ENCODE measurements at places on chromosomes 5 and 9. TPM values are rescaled to one million over a fixed set of nuclear protein-coding genes. Genes with fewer than 3 reads are reported as not detected.

DNA sequence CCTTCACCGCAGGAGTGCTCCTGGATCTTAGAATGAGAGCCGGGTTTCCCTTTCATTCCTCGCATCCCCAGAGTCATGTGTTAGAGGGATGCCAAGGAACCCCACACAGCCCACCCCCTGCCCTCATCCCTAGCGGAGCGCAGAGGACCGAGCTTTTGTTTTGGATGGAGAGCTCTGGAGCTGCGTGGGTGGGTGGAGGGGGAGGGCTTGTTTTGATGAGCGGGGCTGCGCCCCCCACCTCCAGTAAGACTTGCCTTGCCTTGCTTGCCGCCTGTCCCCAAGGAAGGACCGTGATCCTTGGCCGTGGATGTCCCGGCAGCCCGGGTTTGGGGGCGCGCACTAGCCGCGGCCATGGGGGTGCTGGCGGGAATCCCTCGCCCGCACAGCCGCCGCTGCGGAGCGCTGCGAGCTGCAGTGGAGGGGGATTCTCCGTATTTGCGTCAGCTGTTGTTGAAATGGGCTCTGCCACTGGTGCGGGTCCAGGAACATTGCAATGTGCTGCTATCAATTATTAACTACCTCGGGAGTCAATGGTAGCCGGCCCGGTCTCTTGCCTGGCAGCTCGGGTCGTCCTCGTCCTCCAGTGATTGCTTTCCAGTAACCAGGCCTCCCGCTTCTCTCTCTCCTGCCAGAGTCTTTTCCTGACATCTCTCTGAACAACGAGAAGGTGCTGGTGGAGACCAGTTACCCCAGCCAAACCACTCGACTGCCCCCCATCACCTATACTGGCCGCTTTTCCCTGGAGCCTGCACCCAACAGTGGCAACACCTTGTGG is 1.0 kb downstream of the EGR1 start:
- 0 out of 2 replicates have a peak, but pooled peaks cover 3% of the 10 kb centered on the region for H3K36me3 ChIP-seq
- H3K27ac ChIP-seq = no peak overlapping the region
- no peak for DNase-seq

GRCh38 chr5:108420755-108421154 is 38.9 kb upstream of the FBXL17 start:
- no peak overlapping the region for H3K27ac ChIP-seq
- no peak overlapping the region for H3K4me3 ChIP-seq
- H3K27me3 ChIP-seq = no peaks in the 10 kb centered on the region
- H3K36me3 ChIP-seq = 0 out of 2 replicates have a peak, but pooled peaks cover 4% of the 10 kb centered on the region
- H3K4me1 ChIP-seq = peaks cover 4% of the 10 kb centered on the region

DNA sequence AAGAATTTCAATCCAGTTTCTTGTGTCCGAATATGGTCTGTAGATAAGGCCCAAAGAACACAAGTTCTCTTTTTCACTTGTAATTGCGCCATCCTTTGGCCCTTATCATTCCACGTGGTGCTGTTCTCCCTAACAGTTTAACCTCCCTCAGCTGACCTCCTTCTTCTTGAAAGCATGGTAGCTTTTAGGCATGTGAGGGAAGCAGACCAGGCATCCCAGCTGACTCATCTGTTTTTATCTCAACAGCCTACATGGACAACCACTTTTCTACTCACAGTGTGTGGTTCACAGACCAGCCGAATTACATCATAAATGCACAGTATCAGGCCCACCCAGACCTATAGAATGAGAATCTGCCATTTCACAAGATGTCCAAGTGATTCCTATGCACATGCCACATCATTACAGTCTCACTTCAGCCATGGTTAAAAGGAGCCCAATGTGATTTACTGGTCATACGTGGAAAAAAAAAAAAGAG is 26.9 kb upstream of the PLIN2 start:
- H3K36me3 ChIP-seq = no peaks in the 10 kb centered on the region
- H3K27me3 ChIP-seq = no peaks in the 10 kb centered on the region
- no peak overlapping the region for H3K27ac ChIP-seq
- no peak overlapping the region for H3K4me3 ChIP-seq

GRCh38 chr5:111143910-111144309 is 51.8 kb downstream of the WDR36 start:
- H3K4me1 ChIP-seq = no peaks in the 10 kb centered on the region
- H3K27ac ChIP-seq = no peak overlapping the region
- H3K36me3 ChIP-seq = no peaks in the 10 kb centered on the region
- H3K4me3 ChIP-seq = no peak overlapping the region
- no peaks in the 10 kb centered on the region for H3K27me3 ChIP-seq
- no peak for DNase-seq

DNA sequence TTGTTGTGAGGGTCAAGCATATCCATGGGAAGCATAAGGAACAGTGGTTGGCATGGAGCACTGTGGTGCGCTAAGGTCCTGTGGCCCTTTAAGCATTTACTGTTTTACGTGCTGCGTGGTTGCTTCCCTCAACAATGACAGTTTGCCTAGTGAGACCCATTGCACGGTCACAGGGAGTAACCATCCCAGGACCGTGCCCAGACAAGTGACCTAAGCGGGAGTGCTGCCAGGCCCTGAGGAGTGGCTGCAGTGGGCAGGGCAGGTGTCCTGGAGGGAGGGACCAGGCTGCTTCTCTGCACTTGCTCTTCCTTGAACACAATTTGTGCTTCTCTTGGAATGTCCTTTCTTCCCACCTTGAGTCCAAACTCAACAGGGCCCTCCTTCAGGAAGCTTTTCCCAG is 64.6 kb downstream of the RGS3 start:
- no peaks in the 10 kb centered on the region for H3K27me3 ChIP-seq
- H3K4me3 ChIP-seq = no peak overlapping the region
- DNase-seq = no peak
- no peaks in the 10 kb centered on the region for H3K4me1 ChIP-seq

DNA sequence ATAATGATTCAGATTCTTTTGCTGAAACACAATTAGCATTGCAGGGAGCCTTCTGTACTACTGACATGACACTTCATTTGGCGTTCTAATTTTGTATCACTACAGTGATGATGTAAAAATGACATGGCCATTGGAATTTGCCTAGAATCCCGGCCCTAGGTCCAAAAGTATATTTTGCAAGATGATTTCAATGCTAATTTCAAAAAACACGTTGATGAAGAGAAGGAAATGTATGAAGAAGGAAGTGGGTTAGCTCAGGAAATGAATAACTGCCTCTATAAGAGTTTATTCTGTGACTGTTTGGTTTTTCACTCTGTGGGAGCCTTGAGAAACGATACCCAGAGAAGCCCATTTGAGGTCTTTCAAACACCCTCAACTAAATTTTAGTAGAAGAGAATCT is 59.3 kb downstream of the OSTF1 start:
- H3K4me3 ChIP-seq = no peak overlapping the region
- H3K4me1 ChIP-seq = no peaks in the 10 kb centered on the region
- no peak for DNase-seq
- H3K27me3 ChIP-seq = no peaks in the 10 kb centered on the region

Gene AK6
- 62.5 TPM for total RNA-seq
